CD4-positive, alpha-beta T cell treated with Interferon gamma for 1 hour (primary cell): ENCODE measurements at places on chromosomes 4 and X.

DNA sequence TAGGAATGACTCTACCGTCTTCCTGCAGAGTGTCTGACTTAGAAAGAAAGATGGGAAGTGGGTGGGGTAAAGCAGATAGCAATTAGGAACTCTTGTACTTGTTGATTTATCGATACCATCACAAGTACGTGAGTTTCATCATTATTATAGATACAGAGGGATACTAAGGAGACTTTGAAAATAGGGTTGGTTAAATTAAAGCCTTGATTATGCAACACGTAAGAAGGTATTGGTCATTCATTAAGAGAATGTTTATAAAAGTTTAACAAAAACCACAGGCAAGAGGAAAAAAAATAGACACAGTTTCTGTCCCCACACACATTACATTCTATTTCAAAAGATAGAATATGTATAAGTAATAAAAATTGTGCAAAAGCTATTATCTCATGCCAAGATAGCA is 65.9 kb upstream of the UGT2B7 start:
- DNase-seq = no peak

DNA sequence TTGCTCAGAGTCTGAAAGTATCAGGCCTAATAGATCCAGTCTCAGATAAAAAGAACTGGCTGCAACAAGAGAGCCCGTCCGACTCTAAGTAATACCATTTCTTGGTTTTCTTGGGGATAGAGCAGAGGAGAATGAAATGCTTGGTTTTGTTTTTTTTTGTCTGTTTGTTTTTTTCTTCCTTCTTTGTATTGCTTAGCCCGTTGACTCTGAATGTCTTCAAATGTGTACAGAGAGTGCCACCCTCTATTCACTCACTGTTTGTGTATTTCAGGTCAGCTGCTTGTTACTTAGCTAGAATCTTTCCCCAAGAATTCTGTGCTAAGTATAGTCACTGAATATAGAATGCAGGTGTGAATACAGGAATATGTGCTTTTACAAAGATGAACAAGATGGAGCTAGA is 5.7 kb upstream of the TMEM156 start:
- DNase-seq = no peak

GRCh38 chr4:2765832-2766526 is 9.8 kb upstream of the TNIP2 start:
- DNase-seq = no peak

GRCh38 chrX:141960578-141960977 is 56.9 kb downstream of the MAGEC1 start:
- no peak for DNase-seq

DNA sequence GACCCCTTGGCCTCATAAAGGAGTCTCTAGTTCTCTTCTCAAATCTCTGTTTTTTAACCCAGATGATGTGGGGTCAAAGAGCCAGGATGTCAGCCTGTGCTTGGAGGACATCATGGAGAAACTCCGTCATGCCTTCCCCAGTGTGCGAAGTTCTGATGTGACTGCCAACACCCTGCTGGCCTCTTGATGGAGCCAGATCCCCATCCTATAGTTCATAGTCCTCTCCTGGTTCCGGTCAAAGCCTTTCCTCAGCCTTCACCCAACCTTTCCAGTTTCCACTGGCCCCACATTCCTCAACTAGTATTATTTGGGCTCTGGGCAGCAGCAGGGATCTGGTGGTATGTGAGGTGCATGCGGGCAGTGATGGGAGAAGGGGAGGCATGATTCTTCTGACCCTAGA is 30.7 kb downstream of the TAF7L start:
- DNase-seq = no peak

DNA sequence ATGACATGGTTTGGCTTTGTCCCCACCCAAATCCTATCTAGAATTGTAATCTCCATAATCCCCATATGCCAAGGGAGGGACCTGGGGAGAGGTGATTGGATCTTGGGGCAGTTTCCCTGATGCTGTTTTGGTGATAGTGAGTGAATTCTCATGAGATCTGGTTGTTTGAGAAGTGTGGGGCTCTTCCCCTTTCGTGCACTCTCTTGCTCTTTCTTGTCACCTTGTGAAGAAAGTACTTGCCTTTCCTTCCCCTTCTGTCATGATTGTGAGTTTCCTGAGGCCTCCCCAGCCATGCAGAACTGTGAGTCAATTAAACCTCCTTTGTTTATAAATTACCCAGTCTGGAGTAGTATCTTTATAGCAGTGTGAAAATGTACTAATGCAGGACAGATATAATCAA is 36.4 kb upstream of the FREM3 start:
- no peak for DNase-seq

DNA sequence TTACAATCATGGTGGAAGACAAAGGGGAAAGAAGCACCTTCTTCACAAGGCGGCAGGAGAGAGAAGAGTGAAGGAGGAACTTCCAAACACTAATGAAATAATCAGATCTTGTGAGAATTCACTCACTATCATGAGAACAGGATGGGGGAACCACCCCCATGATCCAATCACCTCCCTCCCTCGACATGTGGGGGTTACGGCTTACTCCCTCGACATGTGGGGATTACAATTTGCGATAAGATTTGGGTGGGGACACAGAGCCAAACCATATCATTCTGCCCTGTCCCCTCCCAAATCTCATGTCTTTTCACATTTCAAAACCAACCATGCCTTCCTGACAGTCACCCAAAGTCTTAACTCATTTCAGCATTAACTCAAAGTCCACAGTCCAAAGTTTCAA is 88.7 kb upstream of the PGRMC2 start:
- DNase-seq = no peak

DNA sequence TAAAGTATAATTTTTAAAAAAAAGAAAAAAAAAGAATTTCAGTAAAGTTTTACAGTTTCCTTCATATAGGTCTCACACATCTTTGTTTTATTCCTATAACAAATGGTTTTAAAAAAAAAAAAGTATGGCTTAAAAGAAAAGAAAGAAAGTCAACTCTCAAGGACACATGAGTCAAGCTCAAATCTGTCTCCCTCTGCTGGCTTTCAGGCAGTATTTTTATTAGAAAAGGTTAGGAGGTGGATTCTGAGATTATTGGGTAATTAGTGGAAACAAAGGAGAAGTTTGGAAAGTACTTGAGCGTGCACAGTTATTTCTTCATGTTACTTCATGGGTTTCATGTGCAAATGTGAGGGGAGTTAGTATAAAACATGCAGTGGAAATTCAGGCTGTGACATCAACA is 36.6 kb upstream of the BTC start:
- no peak for DNase-seq

GRCh38 chr4:105709081-105709450 is 482 bp downstream of the GSTCD start:
- DNase-seq = no peak

DNA sequence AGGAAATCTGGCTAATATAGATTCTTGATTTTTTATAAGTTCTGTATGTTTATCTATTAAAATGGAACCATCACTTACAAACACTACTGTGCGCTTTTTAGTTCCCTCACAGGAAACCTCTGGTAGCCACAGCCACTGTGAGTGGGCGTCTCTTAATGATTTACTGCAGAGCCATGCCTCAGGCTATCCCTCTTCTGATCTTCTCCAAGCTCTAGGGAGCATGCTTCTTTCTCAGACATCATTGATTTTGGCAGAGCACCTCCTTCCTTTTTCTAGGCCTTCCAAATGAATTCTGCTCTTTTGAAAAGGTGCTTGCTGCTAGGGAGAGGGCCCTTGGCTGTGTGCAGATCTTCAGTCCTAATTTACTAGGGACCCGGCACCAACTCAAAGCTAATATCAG is 61.1 kb upstream of the STS start:
- DNase-seq = no peak

- no peak for DNase-seq
Measured at GRCh38 chr4:6920171-6920570, 10.5 kb downstream of the TBC1D14 start.

GRCh38 chr4:112516471-112517066 is 589 bp upstream of the NEUROG2 start:
- DNase-seq = no peak

DNA sequence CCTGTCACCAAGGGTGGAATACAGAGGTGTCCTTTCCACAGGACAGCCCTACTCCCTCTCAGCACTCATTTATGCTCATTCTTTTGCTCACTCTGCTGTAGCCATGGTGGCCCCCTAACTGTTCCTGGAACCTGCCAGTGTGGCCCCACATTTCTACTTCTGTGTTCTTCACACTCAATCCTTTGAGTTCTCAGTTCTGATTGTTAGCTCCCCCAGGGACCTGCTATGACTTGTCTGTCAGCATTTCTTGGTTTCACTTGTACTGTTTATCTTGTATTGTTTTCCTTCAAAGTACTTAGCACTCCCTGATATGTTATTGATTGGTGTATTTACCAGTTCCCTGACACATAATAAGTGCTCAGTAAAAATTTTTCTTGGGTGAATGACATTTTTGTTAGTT is 14.9 kb downstream of the VBP1 start:
- DNase-seq = no peak

DNA sequence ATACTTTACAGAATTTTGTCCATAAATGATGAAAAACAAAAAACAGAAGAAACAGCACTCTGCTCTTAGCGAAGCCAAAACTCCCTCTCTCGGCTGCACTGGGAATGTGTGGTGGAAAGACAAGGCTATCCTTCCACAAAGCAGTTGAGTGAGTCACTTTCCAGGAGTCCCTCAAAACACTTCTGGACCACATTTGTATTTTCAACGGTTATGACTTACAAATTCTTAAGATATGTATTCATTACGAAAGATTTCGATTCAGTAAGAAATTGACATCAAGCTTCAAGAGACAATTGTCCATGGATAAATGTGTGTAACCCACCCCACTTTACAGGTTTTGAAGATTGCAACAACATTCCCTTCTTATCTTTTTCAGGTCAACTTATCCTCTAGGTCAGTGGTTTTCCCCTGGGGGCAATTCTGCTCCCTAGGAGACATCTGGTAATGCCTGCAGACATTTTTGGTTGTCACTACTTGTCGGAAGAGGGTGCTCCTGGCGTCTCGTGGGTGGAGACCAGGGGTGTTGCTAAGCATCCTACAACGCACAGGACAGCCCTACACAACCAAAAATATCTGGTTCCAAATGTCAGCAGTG is 66.7 kb upstream of the MTNR1A start:
- no peak for DNase-seq

DNA sequence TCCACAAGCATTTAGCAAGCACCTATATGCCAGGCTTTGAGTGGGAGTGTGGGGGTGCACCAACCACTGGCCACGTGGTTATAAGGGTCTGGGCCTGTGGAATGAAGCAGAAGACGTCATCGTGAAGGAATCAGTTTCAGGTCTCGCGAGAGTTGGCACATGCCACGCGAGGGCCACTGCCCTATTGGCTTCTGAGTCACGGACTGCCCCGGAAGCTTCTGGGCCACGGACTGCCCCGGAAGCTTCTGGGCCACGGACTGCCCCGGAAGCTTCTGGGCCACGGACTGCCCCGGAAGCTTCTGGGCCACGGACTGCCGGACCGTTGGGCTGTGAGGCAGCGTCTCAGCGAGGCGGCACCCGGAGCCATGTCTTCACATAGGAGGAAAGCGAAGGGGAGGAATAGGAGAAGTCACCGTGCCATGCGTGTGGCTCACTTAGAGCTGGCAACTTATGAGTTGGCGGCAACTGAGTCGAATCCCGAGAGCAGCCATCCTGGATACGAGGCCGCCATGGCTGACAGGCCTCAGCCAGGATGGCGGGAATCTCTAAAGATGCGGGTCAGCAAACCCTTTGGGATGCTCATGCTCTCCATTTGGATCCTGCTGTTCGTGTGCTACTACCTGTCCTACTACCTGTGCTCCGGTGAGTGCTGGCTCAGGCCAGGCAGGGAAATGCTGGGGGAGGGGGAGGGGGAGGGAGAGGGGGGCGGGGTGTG is at the start of gene FMR1NB:
Gene FMR1NB, plus strand, starts transcription at position 300 of the 715 bp plus-strand sequence. Its CDS starts 66 bp downstream, at position 366.
- no peak for DNase-seq

DNA sequence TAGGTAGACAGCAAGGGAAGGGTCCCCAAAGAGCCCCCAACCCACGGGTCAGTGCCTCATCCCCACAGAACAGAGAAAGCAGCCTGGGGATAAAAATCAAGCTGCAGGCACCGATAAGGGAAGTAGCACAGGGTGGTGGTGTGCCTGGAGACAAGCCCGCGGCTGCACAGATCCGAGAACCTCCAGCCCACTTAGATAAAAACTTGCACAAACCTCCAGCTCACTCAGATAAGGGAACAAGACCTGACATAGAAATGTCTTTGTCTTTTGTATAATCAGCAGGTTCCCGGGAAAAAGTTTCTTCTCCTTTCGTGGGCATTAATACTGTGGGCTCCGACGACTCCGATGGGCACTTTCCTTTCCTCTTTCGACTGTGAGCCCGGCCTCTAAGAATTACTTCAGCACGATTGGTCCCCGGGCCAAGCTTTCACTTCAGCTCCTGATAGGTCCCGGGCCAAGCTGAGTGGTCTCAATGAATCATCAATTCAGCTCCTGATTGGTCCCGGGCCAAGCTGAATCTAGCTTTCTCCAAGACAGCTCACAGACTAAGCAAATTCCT is 32.4 kb downstream of the PRDX4 start:
- DNase-seq = peak; percentile 22

- DNase-seq = no peak
Measured at GRCh38 chr4:184279496-184280061, 61.9 kb upstream of the ENPP6 start.

- DNase-seq = no peak
Measured at GRCh38 chr4:185307136-185307950, 88.4 kb downstream of the LRP2BP start.

- DNase-seq = no peak
Measured at GRCh38 chr4:174244441-174244840, 39.0 kb downstream of the FBXO8 start.

DNA sequence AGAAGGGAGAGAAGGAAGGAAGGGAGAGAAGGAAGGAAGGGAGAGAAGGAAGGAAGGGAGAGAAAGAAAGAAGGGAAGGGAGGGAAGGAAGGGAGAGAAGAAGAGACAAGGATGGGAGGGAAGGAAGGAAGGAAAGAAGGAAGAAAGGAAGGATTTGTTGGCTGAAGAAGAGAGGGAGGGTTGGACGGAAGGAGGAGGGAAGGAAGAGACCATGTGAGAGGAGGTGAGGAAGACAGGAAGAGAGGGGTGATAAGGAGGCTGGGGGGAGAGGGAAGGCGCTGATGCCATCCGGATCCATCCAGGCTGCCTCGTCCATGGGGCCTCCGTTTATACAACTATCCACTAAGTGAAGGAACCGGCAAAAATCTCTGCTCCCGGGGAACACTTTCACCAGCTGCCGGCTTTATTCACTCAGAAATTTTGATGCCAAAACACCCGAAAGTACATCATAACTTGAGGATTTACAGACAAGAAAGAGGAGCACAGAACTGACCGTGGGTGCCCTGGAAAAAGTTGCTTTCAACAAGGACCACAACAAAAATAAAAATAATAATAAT is 14.9 kb downstream of the DHRSX start:
- no peak for DNase-seq

GRCh38 chrX:2559124-2559523 is 58.3 kb upstream of the DHRSX start:
- DNase-seq = no peak
